ENCODE measurements at places on chromosomes 12 and 14.
A peak's percentile ranks its signal among the peaks of the same experiment; 100 is the strongest.

GRCh38 chr12:26113853-26114719, 10.8 kb downstream of the BHLHE41 start:
- DNase-seq, result peak; percentile 50

DNA sequence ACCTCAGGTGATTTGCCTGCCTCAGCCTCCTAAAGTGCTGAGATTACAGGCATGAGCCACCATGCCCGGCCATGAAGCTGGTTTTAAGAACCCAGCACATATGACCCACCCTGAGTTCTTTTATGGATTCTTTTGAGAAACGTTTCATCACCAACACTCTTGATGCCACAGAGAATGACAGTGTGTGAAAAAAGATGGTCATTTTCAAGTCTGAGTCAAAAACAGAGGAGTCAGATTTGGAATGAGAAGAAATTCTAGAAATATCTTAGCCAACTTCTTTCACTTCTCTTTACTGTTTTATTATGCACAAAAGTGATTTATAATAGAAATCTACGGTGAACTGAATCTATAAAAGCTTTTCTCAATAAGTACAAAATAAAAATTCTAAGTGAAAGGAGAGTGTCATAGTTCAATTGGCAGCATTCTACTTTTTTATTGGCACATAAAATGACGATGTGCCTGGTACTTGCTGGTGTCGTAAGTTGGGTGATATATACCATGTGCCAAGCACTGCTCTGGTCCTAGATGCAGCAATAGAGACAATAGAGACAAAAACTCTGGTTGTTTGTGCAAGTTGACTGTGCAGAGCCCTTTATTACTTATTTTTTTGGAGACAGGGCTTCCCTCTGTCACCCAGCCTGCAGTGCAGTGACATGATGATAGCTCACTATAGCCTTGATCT, 33.9 kb downstream of the CCDC177 start:
- no peak for DNase-seq

DNA sequence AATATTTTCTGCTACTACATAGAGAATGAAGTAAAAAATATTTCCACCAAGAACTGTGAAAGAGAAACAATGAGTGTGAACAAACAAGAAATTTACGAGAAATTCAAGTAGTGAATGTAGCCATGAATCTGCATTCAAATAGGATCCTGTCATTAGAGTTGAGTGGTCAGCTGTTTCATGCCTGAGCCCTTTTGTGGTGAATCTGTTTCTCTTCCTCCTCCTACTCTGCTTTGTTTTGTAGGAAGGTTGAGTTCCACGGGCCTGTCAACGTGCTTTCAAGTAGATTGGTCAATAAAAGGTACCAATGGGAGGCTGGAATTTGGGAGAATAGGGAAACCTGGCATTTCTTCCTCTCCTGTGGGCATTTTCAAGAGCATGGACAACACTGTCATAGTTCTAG, 1749.6 kb upstream of the FLRT2 start:
- no peak for DNase-seq

GRCh38 chr12:26384536-26384935, 189.2 kb downstream of the SSPN start:
- no peak for DNase-seq

GRCh38 chr12:128818065-128819022, 5.4 kb downstream of the SLC15A4 start:
- no peak for DNase-seq

DNA sequence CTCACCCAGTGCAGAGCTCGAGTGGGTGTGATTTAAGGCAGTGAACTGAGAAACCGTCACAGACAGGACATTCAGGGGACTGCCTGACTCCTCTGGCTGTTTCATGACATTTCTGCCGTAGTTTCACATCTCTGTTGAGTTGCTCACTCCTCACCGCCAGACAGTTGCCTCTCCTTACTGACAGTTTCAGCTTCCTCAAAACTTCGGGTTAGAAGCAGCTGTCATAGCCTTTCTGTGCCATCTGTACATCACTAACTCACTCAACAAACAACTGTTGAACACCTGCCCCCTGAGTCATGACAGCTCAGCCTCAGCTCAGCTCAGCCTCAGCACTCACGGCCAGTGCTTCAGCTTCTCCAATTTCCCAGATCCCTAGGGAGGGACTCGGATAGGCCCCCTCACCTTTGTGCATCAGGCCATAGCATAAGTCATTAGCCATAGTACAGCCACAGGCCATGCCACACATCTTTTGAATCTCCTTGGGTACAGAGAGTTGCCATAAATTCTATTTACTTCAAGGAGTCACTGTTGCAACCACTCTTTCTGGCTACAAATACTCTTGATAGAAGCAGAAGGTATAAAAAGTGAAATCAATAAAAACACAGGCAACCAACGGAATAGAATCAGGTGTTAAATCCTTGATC, 6.2 kb upstream of the SLC15A4 start:
- no peak for DNase-seq

GRCh38 chr14:69715725-69716477, 51.0 kb upstream of the SRSF5 start:
- no peak for DNase-seq

- no peak for DNase-seq
Observed at GRCh38 chr12:113287146-113287898, 47.6 kb downstream of the SLC8B1 start.

DNA sequence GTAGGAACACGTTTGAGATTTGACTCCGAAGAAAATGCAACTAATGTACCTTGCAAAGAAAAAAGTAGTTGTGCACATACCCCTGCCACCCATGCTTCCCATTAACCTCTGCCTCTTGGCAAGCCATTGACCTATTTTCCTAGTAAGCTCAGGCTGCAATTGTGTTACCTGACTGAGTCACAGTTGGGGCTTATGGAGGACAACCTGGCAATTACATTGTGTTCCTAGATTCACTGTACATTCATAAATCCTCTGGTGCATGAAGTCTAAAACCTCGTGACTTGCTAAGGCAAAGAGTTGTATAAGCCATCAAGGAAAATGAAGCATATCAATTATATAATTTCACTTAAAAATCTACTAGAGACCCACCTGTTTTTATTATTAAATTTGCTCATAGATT, 62.0 kb upstream of the DUSP6 start:
- DNase-seq, result no peak

- no peak for DNase-seq
Observed at GRCh38 chr14:89407856-89408255, 9.2 kb downstream of the FOXN3 start.

DNA sequence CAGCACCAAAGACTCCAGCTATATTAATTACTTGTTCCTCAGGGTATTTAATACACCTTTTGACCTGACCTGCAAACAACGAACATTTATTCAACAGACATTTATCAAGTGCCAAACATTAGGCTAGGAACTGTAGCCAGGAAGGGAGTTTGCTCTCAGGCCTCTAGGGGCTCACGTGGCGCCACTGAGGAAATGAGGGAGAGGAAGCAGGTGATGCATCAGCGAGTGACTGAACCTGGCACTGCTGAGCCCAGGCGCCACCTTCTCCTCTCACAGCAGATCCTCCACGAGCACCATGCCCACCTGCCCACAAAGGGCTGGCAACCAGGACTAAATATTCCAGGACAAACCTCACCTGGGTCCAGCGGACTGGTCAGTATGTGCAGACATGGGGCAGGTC, 50.2 kb downstream of the SETD3 start:
- peak; percentile 12 for DNase-seq

DNA sequence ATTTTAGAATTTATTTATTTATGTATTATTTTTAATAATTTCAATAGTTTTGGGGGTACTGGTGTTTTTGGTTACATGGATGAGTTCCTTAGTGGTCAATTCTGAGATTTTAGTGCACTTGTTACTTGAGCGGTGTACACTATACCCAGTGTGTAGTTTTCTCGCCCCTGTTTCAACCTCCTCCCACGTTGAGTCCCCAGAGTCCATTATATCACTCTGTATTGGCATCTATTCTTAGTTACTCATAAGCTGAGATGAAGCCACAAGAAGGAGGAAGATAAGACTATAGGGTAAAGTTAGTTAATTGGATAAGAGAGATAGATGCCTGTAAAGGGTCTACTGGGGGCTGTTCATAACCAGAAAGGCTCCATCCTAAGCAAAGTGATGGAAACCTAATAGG, 4.0 kb downstream of the C1S start:
- no peak for DNase-seq

GRCh38 chr12:27821259-27821973, 41.4 kb upstream of the MANSC4 start:
- peak; percentile 14 for DNase-seq

- DNase-seq, result no peak
Observed at GRCh38 chr12:14650789-14651188, 45.6 kb downstream of the GUCY2C start.

- no peak for DNase-seq
Observed at GRCh38 chr12:108063192-108063591, 65.9 kb upstream of the WSCD2 start.

DNA sequence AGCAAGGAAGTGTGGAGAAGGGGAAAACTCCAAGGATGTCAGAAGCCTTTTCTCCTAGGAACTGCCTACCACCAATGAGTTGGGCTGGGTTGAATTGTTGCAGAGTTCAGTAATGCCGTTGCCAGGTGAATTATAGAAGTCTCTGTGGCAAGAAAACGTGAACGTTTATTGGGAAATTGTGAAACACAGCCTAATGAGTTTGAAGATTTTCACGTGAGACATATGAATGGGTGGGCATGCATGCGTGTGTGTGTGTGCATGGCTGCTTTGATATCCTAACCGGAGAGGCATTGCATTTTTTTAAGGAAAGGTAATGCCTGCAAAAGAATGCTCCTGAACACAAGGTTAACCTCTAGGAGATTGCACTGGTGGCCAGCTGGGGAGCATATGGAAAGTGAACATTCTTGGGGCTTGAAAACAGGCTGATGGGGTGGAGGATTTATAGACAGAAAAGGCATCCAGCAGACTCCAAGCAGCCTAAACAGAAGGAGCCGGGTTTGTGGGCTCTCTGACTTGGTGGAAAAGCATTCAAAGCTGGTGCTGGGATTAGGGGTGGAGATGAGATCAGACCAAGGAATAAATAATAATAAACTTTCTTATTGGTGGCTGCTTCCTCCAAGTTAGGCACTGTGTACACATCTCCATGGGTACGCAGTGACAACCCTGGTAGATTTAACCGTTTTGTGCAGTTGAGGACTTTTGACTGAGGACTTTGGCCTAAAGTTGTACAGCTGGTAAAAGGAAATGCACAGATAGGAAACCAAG, 67.8 kb downstream of the NTF3 start:
- no peak for DNase-seq

GRCh38 chr12:78249578-78249977, 418.9 kb downstream of the NAV3 start:
- DNase-seq, result no peak

GRCh38 chr12:88985011-88985410, 367.3 kb downstream of the DUSP6 start:
- no peak for DNase-seq

DNA sequence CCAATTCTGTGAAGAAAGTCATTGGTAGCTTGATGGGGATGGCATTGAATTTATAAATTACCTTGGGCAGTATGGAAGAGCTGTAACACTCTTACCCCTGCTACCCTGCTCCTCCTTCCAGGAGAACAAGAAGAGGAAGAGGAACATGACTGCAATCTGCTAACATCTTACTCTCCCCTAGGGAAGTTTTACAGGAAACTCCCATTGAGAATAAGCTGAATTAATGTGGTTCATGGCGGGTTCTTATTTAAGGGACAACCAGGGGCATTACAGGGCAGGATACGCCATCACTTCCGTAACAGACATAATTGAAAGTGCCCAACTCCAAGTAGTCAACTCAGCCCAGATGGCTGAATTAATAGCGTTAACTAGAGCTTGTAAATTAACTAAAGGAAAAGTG, 9.4 kb upstream of the PSMC1 start:
- no peak for DNase-seq

- no peak for DNase-seq
Observed at GRCh38 chr12:42957561-42958290, 368.2 kb upstream of the PRICKLE1 start.

- no peak for DNase-seq
Observed at GRCh38 chr14:80047761-80048160, 163.5 kb downstream of the DIO2 start.

GRCh38 chr12:49621651-49622500, 1.5 kb upstream of the PRPF40B start:
- DNase-seq, result no peak

DNA sequence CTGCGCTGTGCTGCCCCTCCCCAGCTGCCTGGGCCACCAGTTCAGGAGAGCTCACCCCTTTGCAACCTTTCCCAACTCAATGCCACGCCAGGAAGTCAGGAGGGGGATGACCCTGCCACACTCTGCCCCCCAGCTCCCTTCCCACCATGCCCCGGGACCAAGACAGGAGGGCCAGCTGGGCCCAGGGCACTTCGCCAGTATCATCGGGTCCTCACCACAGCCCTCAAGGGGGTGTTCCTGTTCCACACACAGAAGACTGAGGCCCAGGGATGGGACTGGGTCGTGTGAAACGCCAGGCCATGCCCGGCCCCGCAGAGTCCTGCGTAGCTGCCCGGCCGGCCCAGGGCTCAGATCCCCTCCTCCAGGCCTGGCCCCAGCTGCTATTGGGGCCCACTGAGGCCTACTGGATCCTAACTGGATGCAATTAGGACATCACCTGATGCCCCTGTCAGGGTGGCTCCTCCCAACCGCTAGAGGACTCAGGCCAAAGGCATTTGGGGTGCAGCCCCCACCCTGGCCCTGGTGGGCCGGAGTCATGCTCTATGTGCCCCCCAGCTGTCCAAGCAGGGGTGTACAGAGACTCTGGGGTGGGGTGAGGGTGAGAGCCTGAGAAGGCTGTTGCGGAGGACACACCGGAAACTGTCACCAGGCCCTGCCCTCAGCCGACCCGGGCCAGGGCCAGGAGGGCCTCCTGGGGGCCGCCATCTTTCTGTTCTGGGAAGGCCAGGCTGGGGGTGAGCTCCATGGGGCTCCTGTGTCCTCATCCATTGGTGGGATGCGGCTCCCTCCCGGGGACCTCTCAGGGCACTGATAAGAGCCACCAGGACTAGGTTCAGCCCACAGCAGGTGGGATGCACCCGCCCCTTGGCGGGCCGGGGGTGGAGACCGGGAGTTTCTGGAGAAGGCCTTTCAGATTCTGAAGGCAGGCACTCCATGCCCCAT, 29.3 kb upstream of the ANKRD9 start:
- no peak for DNase-seq

DNA sequence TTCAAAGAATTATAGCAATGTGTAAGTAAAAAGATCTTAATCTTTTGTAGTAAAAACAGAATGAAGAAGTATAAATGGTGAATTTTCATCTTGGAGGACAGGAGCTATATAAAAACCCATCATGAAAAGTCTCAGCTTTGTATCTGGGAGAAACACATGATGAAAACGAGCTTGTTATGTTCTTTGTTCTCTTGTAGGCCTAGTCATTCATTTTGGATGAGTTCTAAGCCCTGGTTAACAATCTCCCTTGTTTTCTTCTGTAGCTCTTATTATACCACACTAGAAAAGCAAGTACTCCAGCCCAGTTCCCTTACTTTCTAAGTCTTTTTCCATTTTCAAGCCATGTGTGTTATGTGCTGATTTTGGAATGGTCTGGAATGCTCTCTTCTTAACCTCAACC, 463.5 kb upstream of the RGS6 start:
- no peak for DNase-seq

Data from activated effector memory CD4-positive, alpha-beta T cell treated with Interleukin-2 at 50 U/mL for 16 hours (primary cell).